ENCODE measurements at places on chromosomes 12 and 14.

GRCh38 chr12:57133013-57133569 is 4.8 kb downstream of the LRP1 start:
- no peak for DNase-seq

GRCh38 chr14:91231446-91231845 is 13.1 kb downstream of the GPR68 start:
- no peak for DNase-seq

DNA sequence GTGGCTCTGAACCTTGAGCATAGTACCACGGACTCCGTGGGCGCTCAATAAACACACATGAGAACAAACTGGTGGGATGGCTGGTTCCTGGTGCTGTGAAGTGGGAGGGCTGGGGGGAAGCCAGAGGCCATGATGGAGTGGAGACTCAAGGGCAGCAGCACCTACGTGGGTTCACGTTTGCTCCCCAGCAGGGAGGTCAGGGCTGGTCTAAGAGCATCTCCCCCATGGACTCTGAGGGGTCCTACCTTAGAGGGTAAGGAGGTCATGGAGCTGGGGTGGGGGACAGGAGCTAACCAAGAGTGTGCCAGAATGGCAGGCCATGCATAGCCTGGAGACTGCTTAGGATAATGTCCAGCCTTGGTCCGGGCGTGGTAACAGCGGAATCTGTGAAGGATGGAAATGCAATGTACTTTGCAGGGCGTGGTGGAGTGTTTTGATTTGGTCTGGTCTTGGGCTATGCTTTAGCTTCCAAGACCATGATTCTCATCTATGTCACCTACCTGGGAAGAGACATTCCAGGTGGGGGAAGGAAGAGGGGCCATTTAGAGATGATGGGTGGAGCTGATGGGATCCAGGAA is 103.0 kb downstream of the PRMT8 start:
- DNase-seq, result no peak

- peak; percentile 75 for DNase-seq
These were observed 113.9 kb upstream of the DYRK2 start for GRCh38 chr12:67534681-67535080.

- DNase-seq, result no peak
These were observed 316.3 kb downstream of the SLC6A15 start for GRCh38 chr12:84596266-84596665.

GRCh38 chr14:64844272-64844671 is 35.4 kb downstream of the SPTB start:
- DNase-seq, result no peak

- DNase-seq, result no peak
These were observed 96.5 kb upstream of the DAAM1 start for GRCh38 chr14:59091976-59092375.

DNA sequence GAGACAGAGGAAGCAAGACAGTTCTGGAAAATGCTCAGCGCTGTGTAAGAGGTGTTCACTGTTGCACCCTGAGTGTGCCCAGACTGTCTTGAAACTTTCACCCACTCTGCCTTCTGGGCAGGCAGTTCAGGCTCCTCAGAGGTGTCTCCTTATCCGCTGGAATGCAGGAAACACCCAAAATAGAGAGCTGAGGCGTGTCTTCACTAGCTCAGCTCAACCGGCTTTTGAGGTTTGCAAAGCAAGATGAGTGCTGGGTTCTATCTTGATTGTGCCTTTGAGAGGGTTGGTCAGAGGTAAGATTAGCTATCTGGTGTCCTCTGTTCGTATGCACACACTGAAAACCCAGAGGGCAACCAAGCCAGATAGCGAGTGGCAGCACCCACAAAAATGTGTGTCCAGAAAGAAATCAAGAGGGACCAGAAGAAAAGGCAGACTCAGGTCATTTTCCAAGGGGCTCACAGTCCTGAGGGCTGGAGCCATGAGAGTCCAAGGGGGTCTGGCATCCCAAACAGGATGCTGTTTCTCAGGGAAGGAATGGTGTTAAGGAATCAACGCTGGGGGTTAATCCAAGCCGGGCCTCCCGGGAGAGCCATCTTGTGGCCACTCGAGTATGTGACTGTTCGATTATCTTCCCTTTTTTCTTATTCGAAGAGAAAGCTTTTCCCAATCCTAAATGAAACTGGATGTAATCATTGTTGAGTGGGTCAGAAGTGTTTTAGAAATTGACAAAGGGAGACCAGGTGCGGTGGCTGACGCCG is 47.1 kb downstream of the TBX3 start:
- peak; percentile 36 for DNase-seq

GRCh38 chr12:4910502-4911315 is 1.0 kb downstream of the KCNA1 start:
- no peak for DNase-seq

GRCh38 chr14:53218161-53218560 is 65.0 kb upstream of the DDHD1 start:
- no peak for DNase-seq

DNA sequence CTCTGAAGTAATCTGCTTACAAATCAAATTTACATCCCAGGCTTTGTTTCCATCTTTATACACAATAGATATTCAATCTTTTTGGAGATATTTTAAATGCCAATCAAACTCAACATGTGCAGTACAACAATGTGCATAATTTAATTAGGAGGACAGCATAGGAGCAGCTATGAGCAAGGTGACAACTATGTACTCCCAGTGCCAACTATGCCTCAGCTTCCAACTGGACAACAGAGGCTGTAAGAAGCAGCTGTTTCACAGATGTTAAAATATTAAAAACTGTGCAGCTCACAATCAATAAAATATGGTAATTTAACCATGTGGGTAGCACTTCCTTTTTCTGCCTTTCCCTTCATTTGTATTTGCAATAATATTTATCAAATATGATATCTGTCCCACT is 99.9 kb downstream of the ST8SIA1 start:
- no peak for DNase-seq

- no peak for DNase-seq
These were observed 9.1 kb downstream of the ABCD2 start for GRCh38 chr12:39610436-39611025.

GRCh38 chr12:18810537-18811253 is 72.8 kb downstream of the CAPZA3 start:
- no peak for DNase-seq

DNA sequence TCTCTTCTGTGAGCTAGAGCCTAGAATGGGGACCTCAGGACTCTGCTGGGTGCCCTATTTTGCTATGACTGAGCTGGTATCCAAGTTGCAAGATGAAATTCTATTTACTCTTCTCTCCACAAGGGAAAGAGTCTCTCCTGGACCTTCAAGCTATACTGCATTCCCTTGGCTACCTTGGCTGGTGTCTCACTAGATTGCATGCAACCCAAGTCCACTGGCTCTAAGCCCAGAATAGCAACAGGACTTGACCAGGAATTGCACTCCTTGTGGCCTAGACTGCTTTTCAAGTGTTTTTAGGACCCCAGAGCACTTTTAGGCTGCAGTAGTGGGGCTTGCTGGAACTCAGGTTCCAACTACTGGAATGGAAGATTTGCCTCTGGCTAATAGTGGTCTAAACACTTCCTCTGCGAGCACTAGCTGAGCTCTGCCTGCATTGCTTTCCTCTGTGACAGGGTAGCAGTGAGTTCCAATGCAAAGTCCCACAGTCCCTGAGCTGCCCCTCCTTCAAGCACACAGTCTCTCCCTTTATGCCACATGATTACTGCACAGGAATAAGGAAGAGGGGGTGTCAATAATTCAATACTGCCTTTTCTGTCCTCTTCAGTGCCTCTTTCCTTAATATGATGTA is 1009.1 kb upstream of the FLRT2 start:
- no peak for DNase-seq

DNA sequence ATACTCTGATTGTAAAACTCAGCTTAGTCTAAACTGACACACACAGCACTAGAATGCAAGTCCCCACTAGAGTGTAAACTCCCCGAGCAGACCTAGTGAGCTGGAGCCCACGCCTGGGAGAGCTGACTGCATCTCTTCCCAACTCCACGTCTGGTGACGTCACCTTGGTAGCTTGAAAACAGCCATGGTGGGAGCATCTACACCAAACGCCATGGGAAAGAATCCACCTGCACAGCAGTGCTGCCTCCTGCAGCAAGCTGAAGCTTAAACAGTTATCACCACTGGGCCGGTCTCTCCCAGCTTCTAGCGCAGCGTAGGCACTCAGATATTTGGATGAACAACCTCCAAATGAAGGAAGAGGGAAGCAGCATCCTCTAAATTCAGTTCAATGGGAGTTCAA is 4.3 kb upstream of the PAPLN start:
- no peak for DNase-seq

All from PC-3 (cell line).